Breast epithelium (tissue), 4 donors: ENCODE measurements at places on chromosomes 6 and 20.

DNA sequence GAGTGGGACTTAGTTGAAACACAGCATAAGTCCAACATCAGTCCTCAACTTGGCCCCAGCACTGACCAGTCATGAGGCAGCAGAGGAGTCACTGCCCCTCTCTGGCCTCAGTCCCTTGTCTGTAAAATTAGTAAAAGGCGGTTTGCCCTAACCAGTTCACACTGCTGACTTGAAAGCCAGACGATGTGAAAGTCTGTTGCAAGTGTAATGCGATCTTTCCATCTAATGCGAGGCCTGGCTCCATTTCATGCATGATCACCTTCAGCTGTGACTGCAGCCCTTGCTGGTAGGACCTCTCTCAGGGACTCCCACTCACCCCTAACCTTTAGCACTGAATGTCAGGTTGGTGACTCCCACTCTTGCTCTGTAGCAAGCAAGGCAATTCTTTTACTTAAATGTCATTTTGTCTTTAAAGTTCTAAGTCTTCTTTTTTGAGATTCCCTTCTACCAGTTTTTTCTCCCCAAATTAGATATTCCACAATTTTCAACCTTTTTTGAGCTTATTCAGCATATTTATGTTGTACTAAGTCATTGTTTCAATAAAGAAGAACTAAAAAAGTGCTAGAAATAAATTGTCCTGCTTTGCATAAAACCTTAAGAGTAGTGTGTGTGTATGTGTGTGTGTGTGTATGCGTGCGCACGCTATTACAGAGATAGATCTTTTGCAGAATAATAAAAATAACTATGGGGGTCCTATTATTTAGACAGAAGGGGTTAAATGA is 245.5 kb downstream of the PACRG start:
- DNase-seq, result no peak

GRCh38 chr6:100724222-100724621 is 156.9 kb downstream of the ASCC3 start:
- no peak for DNase-seq

DNA sequence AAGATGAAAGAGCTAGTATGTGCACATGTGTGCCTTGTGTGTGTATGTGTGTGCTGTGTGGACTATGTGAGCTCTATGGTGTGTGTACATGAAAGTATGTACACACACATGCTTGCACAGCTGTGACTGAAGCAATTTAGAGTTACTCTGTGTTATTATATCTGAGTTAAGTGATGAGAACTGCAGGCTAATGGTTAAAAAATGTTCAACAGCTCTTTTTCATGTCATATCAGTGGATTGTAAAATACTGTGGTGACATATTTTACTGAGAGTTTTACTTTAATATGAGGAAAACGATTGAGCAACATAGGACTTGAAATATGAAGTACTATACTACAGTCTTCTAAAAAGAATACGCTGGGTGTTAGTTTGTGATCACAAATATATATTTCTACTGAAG is 195.7 kb upstream of the KCNK16 start:
- DNase-seq, result no peak

DNA sequence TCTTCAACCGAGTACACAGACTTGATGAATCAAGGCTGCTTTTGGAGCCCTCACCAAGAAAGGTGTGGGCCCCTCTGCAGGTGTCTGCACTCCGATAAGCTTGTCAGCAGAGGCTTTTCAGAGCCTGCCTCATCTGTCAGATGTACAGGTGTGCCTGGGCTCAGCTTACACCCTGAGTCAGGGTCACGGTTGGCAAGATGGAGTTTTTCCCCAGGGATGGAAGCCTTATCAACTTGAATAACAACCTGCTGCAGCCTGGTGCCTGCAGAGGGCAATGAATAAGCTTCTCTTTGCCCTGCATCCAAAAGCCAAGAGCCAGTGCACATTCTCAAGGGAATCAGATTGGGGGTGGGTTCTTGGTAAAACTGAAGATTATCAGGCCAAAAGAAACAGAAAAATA is 427.1 kb downstream of the CD83 start:
- no peak for DNase-seq

DNA sequence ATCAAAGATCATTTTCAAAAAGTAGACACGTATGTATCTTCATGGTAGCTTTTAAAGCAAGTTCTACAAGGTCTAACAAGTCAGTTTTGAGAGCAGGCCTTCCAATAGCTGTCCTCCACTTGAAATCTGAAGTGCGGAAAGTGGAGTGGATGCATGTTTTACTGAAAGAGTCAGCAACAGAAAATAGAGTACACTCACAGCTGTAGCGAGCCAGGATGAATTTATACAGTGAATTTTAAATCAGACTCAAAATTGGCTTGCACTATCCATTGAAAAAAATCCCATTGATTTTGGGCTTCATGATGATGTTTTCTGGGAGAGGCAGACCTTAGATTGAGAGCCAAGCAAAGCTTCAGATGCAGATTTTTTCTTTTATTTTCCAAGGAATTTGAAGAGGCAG is 80.6 kb downstream of the GJA10 start:
- no peak for DNase-seq

- DNase-seq, result no peak
Observed at GRCh38 chr20:35984382-35984781, 16.0 kb downstream of the CNBD2 start.

- no peak for DNase-seq
Observed at GRCh38 chr6:35737413-35738211, 780 bp downstream of the ARMC12 start.

GRCh38 chr6:9830808-9831207 is 584.1 kb downstream of the TFAP2A start:
- no peak for DNase-seq

- no peak for DNase-seq
Observed at GRCh38 chr6:52712136-52712535, 41.2 kb downstream of the TMEM14A start.

GRCh38 chr20:57429580-57430200 is 38.5 kb downstream of the RBM38 start:
- no peak for DNase-seq

DNA sequence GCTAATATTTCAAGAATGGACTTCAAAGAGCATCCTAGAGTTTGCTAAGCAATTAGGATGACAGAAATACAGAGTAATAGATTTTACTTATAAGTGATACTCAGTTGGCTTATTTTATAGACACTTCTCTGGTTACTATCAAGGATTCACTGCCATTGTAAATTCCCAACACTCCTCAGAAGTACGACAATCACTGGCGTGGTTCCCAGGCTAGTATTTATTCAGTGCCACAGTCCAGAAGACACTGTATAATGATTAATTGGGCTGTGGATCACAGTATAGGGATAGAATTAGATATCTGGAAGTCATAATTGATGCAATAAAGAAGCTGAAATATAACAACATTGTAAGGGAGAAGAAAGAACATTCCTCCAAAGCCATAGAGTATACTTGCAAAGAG is 15.7 kb downstream of the MANEA start:
- no peak for DNase-seq

GRCh38 chr6:44105146-44105545 is 22.1 kb downstream of the MRPL14 start:
- DNase-seq, result no peak

- no peak for DNase-seq
Observed at GRCh38 chr6:119858901-119859300, 509.3 kb upstream of the MAN1A1 start.

DNA sequence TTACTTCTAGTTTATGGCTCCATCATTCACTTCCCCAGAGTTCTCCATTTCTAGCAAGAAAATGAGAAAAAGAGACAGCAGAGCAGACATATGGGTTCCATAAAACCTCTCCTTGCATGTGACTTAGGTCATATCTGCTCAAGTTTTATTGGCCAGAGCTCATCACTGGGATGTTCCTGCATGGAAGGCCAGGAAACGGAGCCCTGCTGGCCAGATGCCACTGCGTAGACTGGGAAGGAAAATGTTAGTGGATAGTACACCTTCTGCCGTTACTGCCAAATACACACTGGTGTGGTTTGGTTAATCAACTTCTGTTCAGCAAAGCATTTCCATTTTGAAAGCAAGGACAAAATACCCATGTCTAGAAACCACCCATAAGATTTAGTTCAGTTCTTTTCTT is 220.6 kb upstream of the TSHZ2 start:
- no peak for DNase-seq

DNA sequence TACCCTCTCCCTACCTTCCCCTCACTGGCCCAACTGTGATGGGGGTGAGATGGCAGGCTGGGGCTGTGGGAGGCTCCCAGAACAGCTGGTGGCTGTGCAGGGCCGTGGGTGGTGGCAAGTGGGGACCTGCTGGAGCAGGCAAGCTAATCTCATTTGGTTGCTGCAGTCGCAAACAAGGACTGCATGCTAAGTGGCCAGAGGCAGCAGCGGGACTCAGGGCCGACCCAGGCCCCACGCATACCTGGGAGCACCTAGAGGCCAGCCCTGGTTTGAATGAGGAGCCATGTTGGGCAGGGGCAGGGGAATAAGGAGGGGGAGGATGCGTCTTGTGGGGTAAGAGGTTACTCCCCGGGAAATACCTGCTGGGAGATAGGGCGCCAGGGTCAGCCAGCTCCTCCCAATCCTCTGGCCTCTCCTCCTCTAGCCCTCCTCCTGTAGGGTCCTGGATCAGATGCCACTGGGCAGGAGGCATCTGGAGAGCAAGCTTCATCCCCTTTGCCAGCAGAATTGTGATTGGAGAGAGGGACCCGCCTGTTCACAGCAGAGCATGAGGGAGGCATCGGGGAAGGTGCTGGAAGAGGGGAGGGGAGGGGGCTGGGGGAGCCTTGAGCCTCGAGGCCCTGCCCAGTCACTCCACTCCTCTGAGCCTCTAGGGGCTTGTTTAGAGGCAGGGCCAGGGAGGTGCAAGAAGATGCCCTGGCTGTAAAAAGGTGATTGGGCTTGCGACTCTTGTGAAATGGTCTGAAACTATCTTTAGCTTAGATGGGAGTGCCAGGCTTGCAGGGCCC is 24.3 kb upstream of the CDH22 start:
- DNase-seq, result no peak

DNA sequence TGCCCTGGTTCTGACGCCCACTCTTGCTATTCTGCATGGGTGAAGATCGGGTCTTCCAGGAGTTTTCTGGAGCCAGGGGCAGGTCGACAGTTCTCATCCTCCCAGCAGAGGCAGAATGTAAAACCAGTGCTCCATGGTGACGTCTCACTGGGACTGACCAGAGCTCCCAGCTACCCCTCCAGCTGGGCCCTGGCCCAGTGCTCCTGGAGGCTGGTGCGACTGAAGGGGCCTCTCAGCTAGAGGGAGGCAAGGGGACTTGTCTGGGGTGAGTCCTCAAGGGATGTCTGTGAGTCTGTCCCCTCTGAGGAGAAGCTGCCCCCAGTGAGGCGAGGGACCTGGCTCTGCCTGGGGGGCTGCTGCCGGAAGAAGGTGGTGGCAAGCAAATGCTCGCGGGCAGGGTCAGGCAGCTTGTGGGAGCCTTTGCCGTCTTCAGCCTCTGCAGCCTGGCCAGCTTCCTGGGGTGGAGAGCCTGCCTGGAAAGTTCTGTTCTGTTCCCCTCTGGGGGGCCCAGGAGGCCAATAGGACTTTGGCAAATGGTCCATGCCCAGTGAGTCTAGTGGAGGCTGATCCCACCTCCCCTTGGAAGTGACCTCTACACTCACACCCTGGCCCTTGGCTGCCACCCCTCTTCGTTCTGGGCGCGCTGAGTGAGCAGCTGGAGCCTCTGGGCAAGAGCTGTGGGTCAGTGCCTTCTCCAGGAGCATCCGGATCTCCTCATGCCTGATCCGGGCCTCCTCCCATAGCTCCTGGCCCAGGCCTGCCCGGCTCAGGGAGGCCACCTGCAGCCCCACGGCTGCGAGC is 47.5 kb downstream of the KIAA1755 start:
- no peak for DNase-seq

GRCh38 chr6:100948381-100949133 is 67.4 kb upstream of the ASCC3 start:
- no peak for DNase-seq

- DNase-seq, result no peak
Observed at GRCh38 chr6:108648191-108648590, 87.5 kb downstream of the FOXO3 start.

- no peak for DNase-seq
Observed at GRCh38 chr20:48066246-48066645, 281.0 kb upstream of the SULF2 start.

- no peak for DNase-seq
Observed at GRCh38 chr6:106939208-106939607, 35.3 kb downstream of the CD24 start.

DNA sequence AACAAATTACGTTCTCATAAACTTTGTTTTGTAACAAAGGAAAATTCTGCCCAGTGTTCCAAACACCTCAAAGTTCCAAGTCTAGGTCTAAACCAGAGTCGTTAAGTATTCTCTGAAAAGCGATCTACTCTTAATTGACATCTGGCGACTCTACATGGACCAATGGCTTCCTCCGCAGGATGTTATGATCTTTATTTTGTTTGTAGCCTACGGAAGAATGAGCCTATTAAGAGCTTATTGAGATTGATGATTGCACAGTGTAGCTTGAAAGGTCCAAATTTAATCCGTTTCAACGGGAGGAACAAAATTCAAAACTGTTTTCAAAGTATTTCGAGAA is 61.1 kb downstream of the FAM217A start:
- DNase-seq, result no peak

GRCh38 chr20:58817748-58818147 is 33.0 kb downstream of the GNAS-AS1 start:
- no peak for DNase-seq

GRCh38 chr20:62132421-62132820 is 10.1 kb downstream of the LSM14B start:
- no peak for DNase-seq

GRCh38 chr6:122571888-122572287 is 38.3 kb upstream of the PKIB start:
- no peak for DNase-seq

- DNase-seq, result no peak
Observed at GRCh38 chr6:119479860-119480655, 130.5 kb upstream of the MAN1A1 start.

GRCh38 chr6:46273911-46274310 is 103.1 kb upstream of the ENPP5 start:
- DNase-seq, result no peak
